Fibroblast of skin of back (primary cell): ENCODE measurements at places on chromosomes 5 and 9.

GRCh38 chr9:122091682-122092592 is 1.2 kb downstream of the TTLL11 start:
- no peak for DNase-seq

GRCh38 chr5:167709625-167710024 is 581.8 kb upstream of the WWC1 start:
- DNase-seq, result no peak

DNA sequence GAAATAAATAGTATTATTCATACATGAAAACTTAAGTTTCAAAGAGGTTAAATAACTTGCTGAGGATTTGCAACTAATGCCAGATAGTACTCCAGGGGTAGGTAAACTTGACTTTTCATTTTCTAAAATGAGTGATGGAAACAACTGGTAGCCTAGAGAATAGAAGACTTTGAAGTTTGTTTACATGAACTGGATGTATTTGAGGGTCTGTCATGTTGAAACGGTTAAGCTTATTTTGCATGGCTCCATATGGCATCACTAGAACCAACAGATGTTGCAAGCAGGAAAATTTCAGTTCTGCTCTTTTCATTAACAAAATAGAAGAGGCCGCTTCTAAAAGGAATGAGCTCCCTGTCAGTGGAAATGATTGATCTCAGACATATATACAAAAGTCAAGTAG is 105.1 kb upstream of the SGCD start:
- DNase-seq, result no peak

DNA sequence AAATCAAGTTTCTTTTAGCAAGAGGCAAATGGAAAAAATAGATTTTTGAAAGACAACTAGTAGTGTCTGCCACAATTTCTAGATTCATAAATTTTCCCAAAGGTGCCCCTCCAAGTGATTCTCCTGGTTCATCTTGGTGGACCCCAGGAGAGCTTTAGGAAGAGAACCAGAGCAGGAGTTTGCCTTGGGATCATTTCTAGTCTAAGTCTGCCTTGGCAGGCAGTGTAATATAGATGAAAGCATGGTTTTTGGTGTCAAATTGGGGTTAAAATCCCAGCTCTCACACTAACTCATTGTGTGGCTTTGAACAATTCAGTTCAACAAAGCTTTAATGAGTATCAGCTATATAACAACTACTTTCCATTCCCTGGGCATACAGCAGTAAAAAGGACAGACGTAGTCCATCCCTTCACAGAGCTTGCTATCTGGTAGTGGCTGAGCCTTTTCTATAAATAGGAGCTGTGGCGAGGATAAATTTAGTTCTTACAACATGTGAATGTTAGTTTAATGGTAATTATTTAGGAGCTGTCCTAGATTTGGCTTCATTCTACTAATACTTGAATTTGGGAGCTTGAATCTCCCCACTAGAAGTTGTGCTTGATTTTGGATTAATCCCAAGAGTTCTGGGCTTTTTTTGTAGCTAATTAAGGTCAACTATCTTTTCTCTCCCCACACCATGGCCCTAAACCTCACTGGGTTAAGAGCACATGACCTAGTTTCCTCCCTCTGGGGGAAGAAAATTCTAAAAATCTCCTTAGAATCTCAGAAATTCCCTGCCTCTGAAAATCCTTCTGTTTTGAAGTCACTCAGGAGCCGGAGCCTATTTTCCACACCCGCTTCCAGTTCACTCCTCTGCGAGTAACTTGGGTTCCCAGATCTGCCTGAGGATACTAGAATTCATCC is 197.8 kb downstream of the PCSK1 start:
- DNase-seq, result peak; percentile 59

DNA sequence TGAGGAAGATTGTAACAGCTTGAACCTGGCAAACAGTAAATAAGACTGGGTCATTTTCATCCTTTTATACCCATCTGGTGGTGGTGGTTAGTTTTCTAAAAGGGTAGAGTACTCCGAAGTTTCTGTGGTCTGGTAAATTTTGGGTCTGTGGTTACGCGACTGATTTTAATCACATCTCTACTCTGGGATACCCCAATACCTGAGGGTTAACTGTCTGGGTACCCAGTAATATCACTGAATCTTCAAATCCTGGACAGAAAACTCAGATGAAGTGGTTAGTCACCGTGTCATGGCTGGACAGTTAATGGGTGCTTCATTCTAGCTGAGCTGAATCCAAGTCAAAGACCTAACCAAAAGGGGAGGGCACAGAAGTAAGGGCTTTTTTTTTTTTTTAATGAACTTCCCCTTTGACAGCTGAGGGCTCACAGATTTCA is 474.2 kb downstream of the GADD45G start:
- DNase-seq, result no peak
